ENCODE measurements at places on chromosomes 3 and 15. TPM values are rescaled to one million over a fixed set of nuclear protein-coding genes. Genes with fewer than 3 reads are reported as not detected.

GRCh38 chr15:37289109-37289765 lies 188.9 kb upstream of the MEIS2 start:
- peak; percentile 18 for DNase-seq

GRCh38 chr3:47954567-47954966 lies 61.6 kb downstream of the MAP4 start:
- no peak for DNase-seq

- peak; percentile 37 for DNase-seq
Measured at GRCh38 chr3:24680214-24680967, 185.7 kb upstream of the THRB start.

- no peak for DNase-seq
Measured at GRCh38 chr3:165669504-165669903, 167.7 kb downstream of the BCHE start.

GRCh38 chr3:66499881-66500575 lies 794 bp downstream of the LRIG1 start:
- no peak for DNase-seq

- no peak for DNase-seq
Measured at GRCh38 chr3:58009026-58009748, 965 bp downstream of the FLNB start.

- DNase-seq, result no peak
Measured at GRCh38 chr3:171092467-171092911, 66.0 kb upstream of the SLC2A2 start.

- DNase-seq, result no peak
Measured at GRCh38 chr3:141218926-141219325, 12.7 kb upstream of the PXYLP1 start.

DNAJB8 gene
- total RNA-seq, result not detected

GRCh38 chr15:67607329-67607728 lies 64.8 kb downstream of the MAP2K5 start:
- DNase-seq, result no peak

DNA sequence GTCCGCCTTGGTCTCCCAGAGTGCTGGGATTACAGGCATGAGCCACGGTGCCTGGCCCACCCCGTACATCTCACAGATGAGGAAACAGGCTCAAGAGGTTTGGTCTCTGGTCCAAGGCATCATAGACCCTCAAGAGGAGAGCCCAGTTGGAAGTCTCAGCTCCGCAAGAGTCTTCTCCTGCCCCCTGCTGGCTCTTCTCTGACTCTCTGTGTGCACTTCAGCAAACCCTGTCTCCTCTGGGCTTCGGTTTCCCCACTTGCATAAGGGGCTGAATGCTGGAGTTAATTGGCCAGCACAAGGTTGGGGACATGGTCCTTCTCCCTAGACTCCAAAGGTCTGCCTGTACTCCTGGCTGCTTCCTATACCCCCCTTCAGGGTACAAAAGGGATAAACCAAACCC lies 3.9 kb downstream of the MST1R start:
- DNase-seq, result no peak

MUC4 gene
- 0.26 TPM for total RNA-seq

CHRFAM7A gene
- total RNA-seq, result 0.51 TPM

GPR160 gene
- 2.0 TPM for total RNA-seq

GRCh38 chr3:42705058-42705767 lies 2.6 kb upstream of the HHATL start:
- no peak for DNase-seq

UBE2E2 gene
- 61.3 TPM for total RNA-seq

TMOD3 gene
- total RNA-seq, result 99.5 TPM

DNA sequence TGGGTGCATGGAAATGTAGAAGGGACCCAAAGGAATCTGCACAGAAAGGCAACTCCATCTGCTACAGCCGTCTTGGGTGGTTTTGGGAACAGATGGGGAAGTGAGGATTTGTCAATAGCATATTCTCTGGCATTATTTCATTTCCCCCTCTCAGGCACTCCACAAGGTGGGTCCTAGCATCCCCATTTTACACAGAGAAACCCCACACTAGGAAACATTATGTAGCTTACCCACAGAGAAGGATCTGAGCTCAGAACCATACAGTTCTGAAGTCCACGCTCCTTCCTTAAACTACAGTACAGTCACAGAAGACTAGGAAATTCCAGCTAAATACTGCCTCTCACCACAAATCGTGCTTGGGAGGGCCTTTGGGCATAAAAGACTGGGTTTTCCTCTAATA lies 61.2 kb upstream of the CTNNB1 start:
- DNase-seq, result no peak

DNA sequence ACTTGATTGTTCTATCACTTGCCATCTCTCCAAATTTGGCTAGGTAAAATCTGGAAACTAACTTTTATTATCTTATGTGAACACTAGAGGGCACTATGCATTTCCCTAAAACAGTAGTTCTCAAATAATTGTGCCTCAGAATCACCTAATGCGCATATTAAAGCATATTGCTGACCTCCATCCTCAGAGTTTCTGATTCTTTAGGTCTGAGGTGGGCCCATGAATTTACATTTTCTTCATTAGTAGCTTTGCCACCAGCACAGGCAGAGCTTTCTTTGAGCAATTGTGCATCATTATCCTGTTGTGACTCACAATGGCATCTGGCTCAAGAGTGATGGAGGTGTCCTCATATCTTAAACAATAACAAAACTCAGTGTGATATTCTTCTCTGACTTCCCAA lies 17.5 kb upstream of the BCHE start:
- peak; percentile 62 for DNase-seq

PLA2G4F gene
- total RNA-seq, result 10.2 TPM

- DNase-seq, result peak; percentile 79
Measured at GRCh38 chr3:25604107-25604805, 60.5 kb downstream of the TOP2B start.

DNA sequence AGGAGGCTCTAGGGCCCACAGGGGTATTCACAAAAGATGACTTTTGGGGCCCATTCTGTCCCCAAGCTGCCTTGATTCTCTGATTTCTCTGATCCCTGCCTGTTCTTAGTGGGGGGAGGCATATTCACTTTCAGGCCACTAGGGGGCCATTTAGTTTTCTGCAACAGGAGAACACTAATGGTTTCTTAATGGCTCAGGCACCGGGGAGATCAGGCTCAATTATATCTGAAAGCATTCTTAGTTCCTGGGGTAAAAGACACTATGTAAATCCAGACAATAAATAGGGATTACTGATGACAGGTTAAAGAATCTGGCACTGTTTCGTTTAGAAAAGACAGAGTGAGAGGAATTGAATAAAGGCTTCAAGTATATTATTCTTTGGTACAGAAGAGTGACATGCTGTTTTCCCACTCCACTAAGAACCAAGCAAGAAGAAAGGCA lies 2.5 kb upstream of the INAFM2 start:
- DNase-seq, result peak; percentile 59

DNA sequence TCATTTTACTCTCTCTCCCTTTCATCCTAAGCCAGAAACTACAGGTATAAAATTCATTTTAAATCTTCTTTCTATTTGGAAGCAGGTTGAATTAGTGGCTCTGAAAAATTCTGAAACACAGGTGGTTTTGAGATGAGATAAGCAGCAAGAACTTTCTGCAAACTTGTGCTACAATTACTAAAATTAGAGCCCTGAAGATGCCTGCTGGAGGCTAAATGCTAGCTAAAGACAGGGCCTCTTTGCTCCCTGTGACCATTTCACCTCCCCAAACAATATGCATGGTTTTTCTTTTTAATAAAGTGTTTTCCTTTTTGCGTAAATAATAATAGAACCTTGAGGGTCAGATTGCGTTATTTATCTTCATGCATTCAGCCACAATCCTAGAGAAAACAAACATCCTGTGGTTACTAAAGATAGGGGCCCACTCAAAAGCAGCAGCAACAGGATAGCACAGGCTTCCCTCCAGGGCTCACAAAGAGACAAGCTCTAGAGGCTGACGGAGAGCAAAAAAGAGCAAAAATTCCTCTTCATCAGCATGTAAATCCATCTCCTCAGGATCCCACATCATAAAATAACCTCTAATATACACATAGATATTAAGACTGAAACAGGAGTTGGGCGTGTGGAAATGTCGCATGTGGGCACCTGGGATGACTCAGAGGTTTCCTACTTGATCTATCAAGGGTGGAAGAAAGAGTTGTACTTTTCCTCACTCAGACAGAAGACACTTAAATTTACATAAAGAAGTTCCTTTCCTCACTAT lies 26.5 kb upstream of the CP start:
- peak; percentile 66 for DNase-seq

DNA sequence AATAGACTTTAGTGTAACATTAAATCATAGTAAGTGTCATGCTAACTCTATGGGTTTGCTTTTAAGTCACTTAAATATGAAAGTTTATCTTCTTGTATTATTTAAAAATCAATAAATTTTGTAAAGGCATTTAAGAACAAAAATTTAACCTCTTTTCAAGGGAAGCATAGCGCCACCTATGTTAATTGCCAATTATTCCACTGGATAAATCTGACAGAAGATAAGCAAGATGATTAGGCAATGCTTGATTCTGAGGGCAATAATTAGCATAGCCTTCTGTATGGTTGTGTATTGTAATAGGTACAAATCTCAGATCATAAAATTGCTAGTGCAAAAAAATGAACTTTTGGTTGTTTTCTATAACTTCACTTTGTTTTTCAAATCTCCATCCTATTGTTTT lies 560.1 kb downstream of the GRM7 start:
- peak; percentile 2 for DNase-seq

DNA sequence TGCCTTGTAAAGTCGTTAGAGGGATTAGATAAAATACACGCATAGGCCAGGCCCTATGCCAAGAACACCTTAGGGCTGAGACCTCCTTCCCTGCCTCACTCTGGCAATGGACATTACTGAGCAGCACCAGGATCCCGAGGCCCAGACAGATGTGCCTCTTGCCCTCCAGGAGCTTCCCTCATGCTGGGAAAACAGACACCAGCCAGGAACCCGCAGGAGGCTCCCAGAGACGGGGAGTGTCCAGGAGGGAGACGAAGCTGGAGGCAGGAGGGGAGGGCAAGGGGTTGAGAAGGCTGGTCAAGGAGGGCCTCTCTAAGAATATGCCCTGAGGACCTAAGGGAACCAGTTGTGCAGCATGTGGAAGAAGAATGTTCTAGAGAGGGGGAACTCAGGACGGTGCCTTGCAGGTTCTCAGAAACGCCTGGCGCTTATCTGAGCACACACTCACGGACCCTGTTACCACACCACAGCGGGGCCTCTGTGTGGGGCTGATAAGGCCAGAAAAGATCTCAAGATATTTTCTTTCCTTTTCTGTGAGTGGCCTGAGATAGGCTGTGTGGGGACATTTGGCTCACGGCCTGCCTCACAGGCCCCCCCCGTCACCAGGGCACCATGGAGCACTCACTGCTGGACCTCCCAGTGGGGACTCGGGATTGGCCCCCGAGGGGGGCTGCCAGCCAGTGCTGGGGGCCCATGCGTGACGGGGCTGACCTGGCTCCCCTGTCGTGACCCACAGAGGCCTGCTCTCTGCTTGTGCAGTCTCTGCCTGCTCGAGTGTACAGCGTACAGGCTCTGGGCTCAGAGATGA lies 22.0 kb upstream of the CYP11A1 start:
- DNase-seq, result no peak

- DNase-seq, result no peak
Measured at GRCh38 chr3:159626598-159626997, 362.0 kb upstream of the IL12A start.

GRCh38 chr3:51778554-51778953 lies 483 bp downstream of the IQCF6 start:
- no peak for DNase-seq

ARHGEF26 gene
- total RNA-seq, result 0.64 TPM

GRCh38 chr3:151120409-151120808 lies 34.9 kb downstream of the MED12L start:
- no peak for DNase-seq

GRCh38 chr15:80588801-80589200 lies 106.3 kb upstream of the ABHD17C start:
- DNase-seq, result peak; percentile 100

CTXN2 gene
- total RNA-seq, result not detected

DNA sequence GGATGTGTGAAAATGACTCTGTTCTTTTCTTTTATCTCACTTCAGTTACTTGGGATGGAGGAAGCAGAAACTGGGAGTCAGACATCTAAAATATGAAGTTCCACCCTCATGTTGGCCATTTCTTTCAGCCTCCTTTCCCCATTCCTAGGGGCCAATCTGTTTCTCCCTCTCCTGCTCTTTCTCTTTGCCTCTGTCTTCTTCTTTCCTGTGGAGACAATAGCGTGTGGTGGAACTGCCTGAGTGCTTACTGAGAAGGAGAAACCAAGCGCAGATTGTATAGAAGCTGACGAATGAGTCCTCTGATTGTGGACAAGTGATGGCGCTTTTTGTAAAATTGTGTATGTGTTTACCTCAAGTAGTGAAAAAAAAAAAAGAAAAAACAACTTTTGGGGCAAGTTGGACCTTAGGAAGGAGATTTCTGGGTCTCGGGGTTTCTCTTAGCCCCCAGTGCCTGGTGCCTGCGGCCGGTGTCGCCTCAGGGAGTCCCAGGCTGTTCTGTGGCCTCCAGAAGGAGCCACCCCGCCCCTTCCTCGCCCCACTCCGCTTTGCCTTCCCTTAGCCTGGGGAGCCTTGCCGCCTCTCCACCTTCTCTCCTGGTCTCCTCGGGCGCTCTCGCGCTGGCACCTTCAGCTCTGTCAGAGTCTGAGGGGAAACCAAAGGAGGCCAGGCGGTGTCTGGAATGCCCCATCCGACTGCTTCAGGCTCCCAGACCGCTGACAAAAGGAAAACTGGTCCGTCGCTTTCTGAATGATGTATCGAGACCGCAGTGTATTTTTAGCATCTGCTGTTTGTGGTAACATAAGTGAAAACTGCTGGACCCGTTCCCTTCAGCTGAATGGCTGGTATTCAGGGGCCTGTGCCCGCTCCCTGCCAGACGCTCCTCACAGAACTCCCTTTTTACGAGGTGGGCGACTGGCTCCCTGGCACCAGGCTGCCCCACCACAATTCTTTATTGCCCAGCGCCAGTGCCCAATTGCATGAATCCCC lies 30.1 kb downstream of the SCG5 start:
- no peak for DNase-seq

GRCh38 chr3:98026425-98027084 lies 8.6 kb downstream of the GABRR3 start:
- DNase-seq, result no peak

DNA sequence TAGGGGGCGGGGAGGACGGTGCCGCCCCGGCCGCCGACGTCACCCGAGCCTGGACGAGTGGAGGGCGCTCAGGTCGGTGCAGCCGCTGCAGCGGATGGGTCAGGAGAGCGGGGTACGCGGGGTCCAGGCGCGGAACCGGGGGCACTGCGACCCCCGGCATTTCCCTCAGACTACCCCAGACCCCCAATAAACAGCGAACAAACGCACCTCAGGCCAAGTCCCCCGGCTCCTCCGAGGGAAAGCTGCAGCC lies 78.9 kb downstream of the IQSEC1 start:
- DNase-seq, result no peak

GRCh38 chr3:146138902-146139301 lies 22.1 kb downstream of the PLOD2 start:
- no peak for DNase-seq

GRCh38 chr3:12142476-12142875 lies 16.2 kb downstream of the TIMP4 start:
- DNase-seq, result no peak

CCR5 gene
- total RNA-seq, result not detected
